ENCODE measurements at places on chromosomes 3 and 15. TPM values are rescaled to one million over a fixed set of nuclear protein-coding genes. Genes with fewer than 3 reads are reported as not detected.

Gene ERICH6
- total RNA-seq, result not detected

Gene ZNF660
- 0.59 TPM for total RNA-seq

DNA sequence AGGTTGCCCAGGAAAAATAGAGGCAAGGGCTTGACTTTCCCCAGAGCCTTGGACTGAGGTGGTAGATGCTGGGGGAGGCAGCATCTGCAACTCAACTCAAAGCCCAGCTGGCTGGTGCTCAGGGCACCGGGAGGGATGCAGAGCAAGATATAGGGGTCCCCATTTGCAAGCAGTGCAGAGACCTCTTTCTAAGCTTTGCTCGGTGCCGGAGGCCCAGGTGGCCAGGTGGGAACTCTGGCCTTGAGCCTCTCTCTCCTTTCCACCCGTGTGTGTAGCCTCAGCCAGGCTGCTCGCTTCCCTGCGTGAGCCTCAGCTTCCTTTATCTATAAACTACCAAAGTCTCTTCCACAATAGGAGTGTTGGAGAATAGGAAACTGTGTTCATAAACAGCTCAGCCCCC, 36.5 kb downstream of the SLC6A6 start:
- no peak overlapping the region for H3K27ac ChIP-seq
- no peak for DNase-seq
- H3K4me3 ChIP-seq, result no peak overlapping the region
- no peaks in the 10 kb centered on the region for H3K27me3 ChIP-seq
- H3K4me1 ChIP-seq, result peaks cover 27% of the 10 kb centered on the region

DNA sequence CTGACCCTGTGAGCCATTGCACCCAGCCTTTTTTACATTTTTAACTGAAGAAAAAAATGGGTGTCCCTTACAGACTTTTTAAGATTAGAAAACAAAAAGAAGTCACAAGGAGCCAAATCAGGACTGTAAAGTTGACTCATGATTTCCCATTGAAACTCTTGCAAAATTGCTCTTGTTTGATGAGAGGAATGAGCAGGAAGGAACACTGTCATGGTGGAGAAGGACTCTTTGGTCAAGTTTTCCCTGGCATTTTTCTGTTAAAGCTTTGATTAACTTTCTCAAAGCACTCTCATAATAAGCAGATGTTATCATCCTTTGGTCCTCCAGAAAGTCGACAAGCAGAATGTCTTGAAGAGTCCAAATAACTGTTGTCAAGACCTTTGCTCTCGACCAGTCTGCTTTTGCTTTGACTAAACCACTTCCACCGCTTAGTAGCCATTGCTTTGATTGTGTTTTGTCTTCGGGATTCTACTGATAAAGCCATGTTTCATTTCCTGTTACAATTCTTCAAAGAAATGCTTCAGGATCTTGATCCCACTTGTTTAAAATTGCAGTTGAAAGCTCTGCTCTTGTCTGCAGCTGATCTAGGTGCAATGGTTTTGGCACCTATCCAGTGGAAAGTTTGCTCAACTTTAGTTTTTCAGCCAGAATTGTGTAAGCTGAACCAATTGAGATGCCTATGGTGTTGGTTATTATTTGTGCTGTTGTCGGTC, 369.4 kb downstream of the MAGI1 start:
- peaks cover 3% of the 10 kb centered on the region for H3K4me1 ChIP-seq
- DNase-seq, result no peak
- H3K4me3 ChIP-seq, result no peak overlapping the region
- H3K27me3 ChIP-seq, result no peaks in the 10 kb centered on the region
- no peak overlapping the region for H3K27ac ChIP-seq

DNA sequence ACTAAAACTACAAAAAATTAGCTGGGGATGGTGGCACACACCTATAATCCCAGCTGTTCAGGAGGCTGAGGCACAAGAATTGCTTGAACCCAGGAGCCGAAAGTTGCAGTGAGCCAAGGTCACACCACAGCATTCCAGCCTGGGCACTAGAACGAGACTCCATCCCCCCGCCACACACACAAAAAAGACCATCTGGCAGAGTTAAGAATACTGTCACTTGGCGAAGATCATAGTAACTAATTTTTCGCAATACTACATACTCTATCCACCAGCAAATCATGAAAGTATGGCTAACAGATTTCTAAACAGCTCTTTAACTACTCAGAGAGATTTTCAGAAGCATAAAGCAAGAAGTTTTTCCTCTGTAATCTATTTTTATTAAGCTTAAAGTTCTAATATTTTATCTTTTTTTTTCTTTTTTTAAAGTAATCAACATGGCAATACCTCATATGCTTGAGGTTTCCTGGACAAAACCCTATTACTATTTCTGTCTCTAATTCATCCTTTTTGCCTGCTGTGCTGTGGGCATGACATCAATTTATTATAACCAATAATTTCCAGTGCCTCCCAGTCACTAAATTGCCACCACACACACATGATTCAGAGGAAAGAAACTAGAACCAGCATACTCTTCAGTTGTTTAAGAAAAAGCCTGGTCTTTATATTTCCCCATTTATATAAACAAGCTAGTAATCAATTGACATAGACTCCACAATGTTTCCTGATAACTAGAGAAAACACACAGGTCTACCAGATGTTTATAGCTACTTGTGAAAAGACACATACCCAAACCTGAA, 46.9 kb downstream of the CHSY1 start:
- no peaks in the 10 kb centered on the region for H3K36me3 ChIP-seq
- H3K4me1 ChIP-seq, result peaks cover 20% of the 10 kb centered on the region
- no peaks in the 10 kb centered on the region for H3K27me3 ChIP-seq

- H3K4me3 ChIP-seq, result no peak overlapping the region
- H3K27ac ChIP-seq, result no peak overlapping the region
- no peak for DNase-seq
- H3K4me1 ChIP-seq, result peaks cover 15% of the 10 kb centered on the region
Observed at GRCh38 chr15:52505151-52505550, 23.5 kb downstream of the MYO5A start.

- H3K36me3 ChIP-seq, result no peaks in the 10 kb centered on the region
- peak overlapping the region; percentile 96 for H3K27ac ChIP-seq
- DNase-seq, result no peak
- H3K4me1 ChIP-seq, result peaks cover 74% of the 10 kb centered on the region
- peak overlapping the region; percentile 92 for H3K4me3 ChIP-seq
Observed at GRCh38 chr3:49803465-49804140, 542 bp downstream of the INKA1 start.

DNA sequence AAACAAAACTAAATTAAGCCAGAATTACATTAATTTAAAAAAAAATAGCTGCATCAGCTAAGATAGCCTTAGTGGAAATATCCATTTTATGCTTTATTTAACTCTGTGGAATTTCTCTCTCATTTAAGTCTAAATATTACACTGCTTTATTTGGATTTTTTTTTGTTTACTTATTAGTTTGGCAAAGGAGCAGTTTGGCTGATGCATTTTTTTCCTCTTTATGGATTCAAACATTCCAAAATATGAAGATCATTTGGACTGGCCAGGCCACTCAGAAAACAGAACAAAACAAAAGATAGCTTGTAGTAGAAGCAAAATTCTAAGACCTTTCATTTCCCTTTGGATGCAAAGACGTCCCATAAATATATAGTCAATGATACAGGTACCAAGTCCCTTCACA, 707.3 kb upstream of the UBE2E2 start:
- no peak for DNase-seq
- H3K27me3 ChIP-seq, result no peaks in the 10 kb centered on the region
- no peaks in the 10 kb centered on the region for H3K36me3 ChIP-seq
- no peak overlapping the region for H3K27ac ChIP-seq

GRCh38 chr15:77819851-77820728, 187.4 kb upstream of the LINGO1 start:
- peaks cover 8% of the 10 kb centered on the region for H3K27me3 ChIP-seq
- peaks cover 25% of the 10 kb centered on the region for H3K4me1 ChIP-seq
- no peak for DNase-seq
- H3K36me3 ChIP-seq, result no peaks in the 10 kb centered on the region

DNA sequence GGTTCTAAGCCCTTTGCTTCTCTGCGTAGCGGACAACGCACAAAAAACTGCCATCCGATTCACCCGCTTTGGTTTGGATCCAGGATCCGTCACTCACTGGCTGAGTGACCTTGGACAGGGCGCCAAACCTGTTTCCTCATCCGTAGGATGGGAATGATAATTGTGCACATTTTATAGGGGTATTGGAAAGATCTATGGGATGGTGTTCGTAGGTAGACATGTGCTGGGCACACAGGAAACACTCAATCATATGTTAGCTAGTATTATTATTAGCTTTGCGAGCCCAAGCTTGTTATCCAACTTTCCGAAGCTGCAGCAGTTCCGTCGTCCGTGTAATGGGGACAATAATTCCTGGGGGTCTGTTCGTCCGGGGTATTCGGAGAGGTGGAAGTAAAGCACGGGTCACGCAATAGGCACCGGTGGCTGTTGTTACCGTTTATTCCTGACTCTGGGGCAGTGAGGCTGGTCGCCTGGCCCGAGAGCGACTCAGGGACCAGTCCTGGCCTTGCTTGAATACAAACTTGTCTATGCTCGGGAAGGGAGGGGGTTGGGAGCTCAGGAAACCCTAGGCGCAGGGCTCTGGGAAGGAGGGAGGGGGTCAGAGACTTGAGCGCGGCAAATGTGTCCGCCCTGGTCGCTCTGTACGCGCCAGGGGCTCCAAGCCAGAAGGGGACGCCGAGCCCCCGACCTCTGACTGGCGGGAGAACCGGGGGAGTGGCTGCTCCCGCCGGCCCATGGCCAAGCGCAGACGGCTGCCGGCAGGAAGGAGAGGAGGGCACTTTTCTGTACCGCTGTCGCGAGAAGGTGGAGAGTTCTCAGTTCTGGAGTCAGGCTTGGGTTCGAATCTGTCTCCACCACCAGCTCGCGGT, 1.3 kb downstream of the SPSB4 start:
- H3K4me3 ChIP-seq, result no peak overlapping the region
- DNase-seq, result no peak
- no peak overlapping the region for H3K27ac ChIP-seq
- H3K4me1 ChIP-seq, result peaks cover 18% of the 10 kb centered on the region
- no peaks in the 10 kb centered on the region for H3K36me3 ChIP-seq

- H3K4me3 ChIP-seq, result no peak overlapping the region
- no peak for DNase-seq
- H3K36me3 ChIP-seq, result no peaks in the 10 kb centered on the region
- H3K4me1 ChIP-seq, result peaks cover 11% of the 10 kb centered on the region
- no peaks in the 10 kb centered on the region for H3K27me3 ChIP-seq
Observed at GRCh38 chr3:126926684-126927400, 56.1 kb upstream of the PLXNA1 start.

DNA sequence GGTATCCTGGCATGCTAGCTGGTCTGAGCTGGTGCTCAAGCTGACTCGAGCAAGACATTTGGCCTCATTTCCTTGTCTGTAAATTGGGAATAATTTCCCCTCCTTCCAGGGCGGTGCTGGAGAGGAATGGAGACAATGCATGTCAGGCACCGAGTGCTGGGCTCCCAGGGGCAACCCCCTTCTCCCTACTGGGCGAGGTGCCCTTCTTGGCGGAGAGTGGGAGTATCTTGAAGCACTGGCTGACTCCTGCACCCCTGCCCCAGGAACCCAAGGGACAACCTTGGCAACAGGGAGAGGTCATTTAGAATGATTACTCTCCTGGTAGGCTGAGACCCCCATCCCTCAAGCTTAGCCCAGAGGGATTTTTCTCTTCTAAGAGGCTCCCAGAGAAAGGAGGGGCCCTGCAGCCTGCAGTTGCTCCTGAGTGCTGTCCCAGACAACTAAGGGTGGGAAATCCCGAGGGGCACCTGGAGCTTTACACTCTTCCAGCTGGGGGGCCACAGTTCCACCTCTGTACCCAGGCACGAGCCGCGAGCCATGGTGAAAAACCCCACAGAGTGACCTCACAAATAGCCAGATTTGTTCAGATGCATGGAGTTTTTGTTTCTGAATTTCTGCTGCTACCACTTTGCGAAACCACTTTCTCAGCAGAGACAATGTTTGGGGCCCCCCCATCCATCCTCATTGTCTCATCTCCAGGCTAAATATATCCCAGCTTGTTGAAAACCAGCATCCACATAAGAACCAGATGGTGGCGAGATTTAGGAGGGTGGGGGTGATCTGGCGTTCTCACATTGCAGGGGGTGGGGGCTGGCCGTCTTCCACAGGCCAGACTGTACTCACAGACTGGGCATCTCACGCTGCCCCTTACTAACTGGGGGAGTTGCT, 44.8 kb downstream of the ABTB1 start:
- peaks cover 36% of the 10 kb centered on the region for H3K4me1 ChIP-seq

- no peak overlapping the region for H3K4me3 ChIP-seq
- DNase-seq, result no peak
- H3K27ac ChIP-seq, result peak overlapping the region; percentile 62
- no peaks in the 10 kb centered on the region for H3K36me3 ChIP-seq
- H3K27me3 ChIP-seq, result no peaks in the 10 kb centered on the region
- peaks cover 8% of the 10 kb centered on the region for H3K4me1 ChIP-seq
Observed at GRCh38 chr15:60797444-60798040, 318.6 kb upstream of the ICE2 start.

GRCh38 chr3:194905696-194906095, 220.0 kb downstream of the FAM43A start:
- no peaks in the 10 kb centered on the region for H3K4me1 ChIP-seq
- no peaks in the 10 kb centered on the region for H3K36me3 ChIP-seq
- no peak for DNase-seq
- no peaks in the 10 kb centered on the region for H3K27me3 ChIP-seq
- H3K27ac ChIP-seq, result no peak overlapping the region
- H3K4me3 ChIP-seq, result no peak overlapping the region

- no peaks in the 10 kb centered on the region for H3K27me3 ChIP-seq
- no peak for DNase-seq
- H3K4me1 ChIP-seq, result peaks cover 25% of the 10 kb centered on the region
- H3K4me3 ChIP-seq, result no peak overlapping the region
- H3K27ac ChIP-seq, result no peak overlapping the region
Observed at GRCh38 chr15:80773122-80773551, 6.0 kb upstream of the CEMIP start.

- no peaks in the 10 kb centered on the region for H3K36me3 ChIP-seq
- peaks cover 5% of the 10 kb centered on the region for H3K4me1 ChIP-seq
- no peak for DNase-seq
Observed at GRCh38 chr3:21256932-21257331, 494.1 kb downstream of the ZNF385D start.

GRCh38 chr3:153354641-153355040, 192.6 kb downstream of the RAP2B start:
- H3K4me3 ChIP-seq, result no peak overlapping the region
- no peaks in the 10 kb centered on the region for H3K4me1 ChIP-seq
- H3K27ac ChIP-seq, result no peak overlapping the region

GRCh38 chr3:97181704-97182103, 367.3 kb downstream of the EPHA6 start:
- H3K4me1 ChIP-seq, result no peaks in the 10 kb centered on the region
- H3K27me3 ChIP-seq, result no peaks in the 10 kb centered on the region
- no peak for DNase-seq
- H3K36me3 ChIP-seq, result no peaks in the 10 kb centered on the region
- H3K27ac ChIP-seq, result no peak overlapping the region
- no peak overlapping the region for H3K4me3 ChIP-seq

- no peaks in the 10 kb centered on the region for H3K27me3 ChIP-seq
- H3K4me3 ChIP-seq, result no peak overlapping the region
- DNase-seq, result no peak
- no peak overlapping the region for H3K27ac ChIP-seq
- no peaks in the 10 kb centered on the region for H3K36me3 ChIP-seq
Observed at GRCh38 chr15:94582368-94582767, 351.0 kb downstream of the MCTP2 start.

Gene SPTSSB
- total RNA-seq, result 3.5 TPM
